ENCODE measurements at places on chromosomes 2 and 18. TPM values are rescaled to one million over a fixed set of nuclear protein-coding genes. Genes with fewer than 3 reads are reported as not detected.

- DNase-seq: peak; percentile 89
These were observed 323.2 kb downstream of the OSR1 start for GRCh38 chr2:19035238-19035637.

Gene PLB1
- total RNA-seq: 1.8 TPM

Gene BCL11A
- total RNA-seq: under 0.01 TPM

DNA sequence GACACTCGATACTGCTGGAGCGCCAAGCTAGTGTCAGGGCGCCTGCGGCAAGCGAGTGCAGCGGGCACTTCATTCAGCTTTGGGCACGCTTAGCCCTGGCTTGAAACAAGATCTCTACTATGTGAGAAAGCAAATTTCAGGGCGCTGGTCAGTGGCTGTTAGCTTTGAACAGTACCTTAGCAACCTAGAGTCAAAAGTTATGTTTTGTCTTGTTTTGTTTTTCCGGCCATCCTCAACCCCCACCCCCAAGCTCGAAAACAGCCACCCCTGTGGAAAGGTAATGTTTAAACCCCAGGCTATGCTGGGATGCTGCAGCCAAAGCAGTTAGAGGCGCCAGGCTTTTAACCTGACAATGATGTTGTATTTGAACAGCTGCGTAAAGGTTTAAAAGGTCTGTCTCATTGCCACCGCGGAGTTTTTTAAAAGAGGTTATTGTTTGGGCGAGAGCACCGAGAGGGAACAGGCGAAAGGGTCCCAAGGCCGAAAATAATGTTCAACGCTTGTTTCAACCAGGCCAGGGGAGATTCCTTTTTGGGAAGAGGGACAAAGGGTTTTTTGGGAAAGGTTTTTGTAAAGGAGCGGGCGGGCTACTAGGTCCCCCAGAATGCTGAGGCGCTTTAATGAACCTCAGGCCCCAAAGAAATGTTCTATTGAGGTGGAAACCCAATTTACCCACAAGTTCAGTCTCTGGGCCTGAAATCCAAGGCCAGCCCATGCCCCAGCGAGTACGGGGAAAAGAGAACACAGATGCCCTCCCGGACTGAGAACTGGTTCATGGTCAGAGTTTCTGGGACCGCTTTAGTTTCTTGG, 2.3 kb upstream of the HOXD10 start:
- no peak for DNase-seq

- no peak for DNase-seq
These were observed 112.2 kb upstream of the NABP1 start for GRCh38 chr2:191565647-191566198.

DNA sequence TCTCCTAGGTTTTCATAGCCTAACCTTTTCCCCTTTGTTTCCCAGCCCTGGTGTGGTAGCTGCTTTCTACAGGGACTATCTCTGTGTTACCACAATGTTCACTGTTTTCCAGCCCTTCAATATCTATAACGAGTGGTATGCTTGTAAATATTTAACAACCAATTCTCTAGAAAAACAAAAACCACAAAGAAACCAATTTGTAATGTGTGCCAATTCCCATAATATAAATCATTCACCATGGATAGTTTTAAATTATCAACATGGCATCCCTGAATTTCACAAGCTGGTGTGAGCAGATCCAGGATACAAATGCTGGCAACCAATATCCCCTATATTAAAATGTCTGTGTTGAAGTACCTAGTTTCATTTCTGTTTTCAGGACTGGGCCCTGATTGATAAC, 207.5 kb upstream of the FBXO11 start:
- DNase-seq: no peak

Gene NEU2
- not detected for total RNA-seq

Gene HOXD10
- not detected for total RNA-seq
